ENCODE measurements at places on chromosomes 5 and 9. TPM values are rescaled to one million over a fixed set of nuclear protein-coding genes. Genes with fewer than 3 reads are reported as not detected.

DNA sequence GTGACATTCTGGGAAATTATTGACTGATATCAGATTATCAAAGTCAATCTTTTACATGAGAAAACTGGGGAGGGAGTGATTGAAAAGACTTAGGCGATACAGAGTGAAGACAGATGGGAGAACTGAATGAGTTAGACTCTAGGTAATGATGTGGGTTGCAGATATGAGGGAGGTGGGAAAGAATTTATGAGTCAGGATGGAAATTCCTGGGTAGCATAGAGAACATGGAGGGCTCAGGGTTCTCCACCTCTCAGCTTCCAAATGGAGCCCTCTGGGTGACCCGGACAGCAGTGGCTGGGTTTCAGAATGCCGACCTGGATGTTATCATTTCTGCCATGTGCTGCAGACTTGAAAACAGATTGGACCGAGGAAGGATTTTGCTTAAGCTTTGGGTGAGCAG lies 75.4 kb upstream of the SHB start:
- DNase-seq = no peak

Gene EGFL7
- 35.6 TPM for total RNA-seq

DNA sequence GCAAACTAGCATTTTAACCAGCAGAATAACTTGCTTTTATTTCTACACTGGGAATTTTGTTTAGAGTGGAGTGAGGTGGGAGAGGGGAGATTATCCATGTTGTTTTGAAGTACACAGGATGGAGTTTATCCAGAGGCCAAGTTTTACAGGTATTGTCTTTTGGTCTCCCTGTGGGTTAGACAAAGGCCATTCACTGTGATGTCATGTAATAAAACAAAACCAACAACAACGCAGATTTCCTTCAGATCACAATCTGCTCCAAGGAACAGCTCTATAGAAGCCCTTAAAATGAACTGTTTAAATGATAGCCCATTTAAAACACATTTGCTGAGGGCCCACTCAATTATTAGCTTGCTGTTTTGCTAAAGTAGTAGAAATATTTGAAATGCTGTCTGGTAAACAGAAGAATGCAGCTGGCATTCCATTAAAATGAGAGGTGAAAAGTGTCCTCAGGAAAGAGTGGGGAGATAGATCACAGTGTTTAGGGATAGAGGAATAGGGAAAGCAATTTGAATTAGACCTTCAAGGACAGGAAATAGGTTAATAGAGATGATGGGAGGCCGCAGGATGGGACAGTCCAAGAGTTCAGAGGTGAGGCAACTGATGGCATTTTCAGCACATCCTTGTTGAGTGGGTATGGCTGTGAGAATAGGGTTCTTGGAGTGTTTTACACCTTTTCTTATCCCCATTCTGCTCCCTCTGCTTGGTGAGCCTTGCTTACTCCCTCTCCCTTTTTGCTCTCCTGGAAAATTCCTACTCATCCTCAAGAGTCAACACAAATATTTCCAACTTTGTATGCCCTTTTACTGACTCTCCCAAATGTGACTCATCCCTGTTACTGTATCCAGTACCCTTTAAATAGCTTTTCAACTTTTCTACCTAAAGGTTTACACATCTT lies 140.1 kb upstream of the NR3C1 start:
- DNase-seq = no peak

Gene TAF11L2
- not detected for total RNA-seq

Gene NEUROG1
- not detected for total RNA-seq

Gene NACC2
- total RNA-seq = 18.4 TPM

GRCh38 chr5:124906339-124907097 lies 160.1 kb upstream of the ZNF608 start:
- DNase-seq = no peak

- no peak for DNase-seq
Measured at GRCh38 chr5:149679876-149680809, 50.0 kb upstream of the PPARGC1B start.

DNA sequence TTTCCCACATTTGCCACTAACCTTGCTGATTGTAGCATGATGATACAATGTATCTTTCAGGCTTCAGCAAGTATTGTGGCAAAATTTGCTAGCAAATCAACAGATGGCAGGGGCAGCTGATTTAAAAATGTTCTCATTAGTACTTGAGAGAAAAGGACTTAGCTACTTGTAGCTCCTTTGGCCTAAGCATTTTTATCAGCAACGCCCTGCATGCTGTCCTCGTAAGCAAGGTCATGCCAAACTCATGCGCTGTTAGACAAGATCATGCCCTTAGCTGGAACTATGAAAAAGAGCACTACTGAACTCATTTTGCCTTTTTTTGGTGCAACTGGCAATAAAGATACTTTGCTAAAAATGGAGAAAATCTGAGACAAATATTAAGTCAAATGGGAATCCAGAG lies 197.1 kb downstream of the ICE1 start:
- no peak for DNase-seq

DNA sequence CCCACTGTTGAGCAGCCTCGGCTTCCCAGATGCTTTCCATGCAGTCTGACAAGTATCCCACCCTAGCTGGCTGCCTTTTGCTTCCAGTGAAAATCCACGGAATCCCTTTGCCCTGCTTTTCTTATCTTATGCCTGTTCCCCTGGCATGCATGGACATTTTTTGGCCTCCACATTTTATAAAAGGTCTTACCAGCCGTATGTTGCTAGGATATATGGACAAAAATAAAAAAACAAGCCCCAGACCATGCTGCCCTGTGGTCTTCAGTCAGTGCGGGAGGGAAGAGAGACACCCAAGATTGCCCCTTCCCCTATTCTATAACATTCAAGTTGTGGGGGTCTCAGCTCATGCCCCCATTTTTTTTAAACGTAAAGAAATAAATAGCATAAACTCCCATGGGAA lies 129.6 kb downstream of the COL23A1 start:
- DNase-seq = no peak

- no peak for DNase-seq
Measured at GRCh38 chr9:85430659-85431338, 311.0 kb downstream of the AGTPBP1 start.

Gene STPG3
- 0.18 TPM for total RNA-seq

- no peak for DNase-seq
Measured at GRCh38 chr5:131281133-131281867, 17.4 kb downstream of the CDC42SE2 start.

GRCh38 chr5:16618138-16618897 lies 1.5 kb upstream of the RETREG1 start:
- no peak for DNase-seq

DNA sequence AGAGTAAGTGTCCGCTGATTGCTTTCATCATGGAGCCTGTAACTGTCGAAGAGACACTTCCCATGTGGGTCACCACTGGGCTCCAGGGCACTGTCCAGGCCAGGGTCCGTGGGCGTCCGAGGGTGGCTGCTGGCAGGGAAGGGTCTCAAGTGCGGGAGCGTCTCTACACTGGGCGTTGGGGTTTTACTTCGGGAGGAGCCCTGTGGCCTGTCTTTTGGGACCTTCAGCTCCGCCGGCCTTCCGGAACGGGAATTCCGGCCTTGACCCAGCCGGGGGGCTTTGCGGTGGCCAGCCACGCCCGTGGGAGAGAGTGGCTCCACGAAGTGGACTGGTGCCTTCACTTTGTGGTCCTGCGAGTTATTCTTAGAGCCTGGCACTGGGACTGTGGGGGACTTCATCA lies 86.2 kb downstream of the CAMSAP1 start:
- no peak for DNase-seq

Gene C9orf50
- 0.87 TPM for total RNA-seq

GRCh38 chr5:57501414-57502201 lies 19.0 kb upstream of the ACTBL2 start:
- no peak for DNase-seq

DNA sequence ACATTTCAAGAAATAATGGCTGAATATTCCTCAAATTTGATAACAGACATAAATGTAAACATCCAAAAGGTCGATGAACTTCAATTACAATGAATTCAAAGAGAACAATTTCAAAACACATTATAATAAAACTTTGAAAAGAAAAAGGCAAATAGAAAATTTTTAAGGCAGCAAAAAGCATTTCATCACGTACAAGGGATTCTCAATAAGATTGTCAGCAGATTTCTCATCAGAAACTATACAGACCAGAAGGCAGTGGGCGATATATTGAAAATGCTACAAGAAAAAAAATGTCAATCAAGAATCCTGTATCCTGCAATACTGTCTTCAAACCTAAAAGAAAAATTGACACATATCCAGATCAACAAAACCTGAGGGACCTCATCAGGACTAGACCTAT lies 62.0 kb downstream of the EDIL3 start:
- DNase-seq = no peak

GRCh38 chr5:118366429-118366828 lies 621.9 kb downstream of the DTWD2 start:
- DNase-seq = no peak

Gene CCDC183
- 25.1 TPM for total RNA-seq

Gene C9orf153
- 0.41 TPM for total RNA-seq

DNA sequence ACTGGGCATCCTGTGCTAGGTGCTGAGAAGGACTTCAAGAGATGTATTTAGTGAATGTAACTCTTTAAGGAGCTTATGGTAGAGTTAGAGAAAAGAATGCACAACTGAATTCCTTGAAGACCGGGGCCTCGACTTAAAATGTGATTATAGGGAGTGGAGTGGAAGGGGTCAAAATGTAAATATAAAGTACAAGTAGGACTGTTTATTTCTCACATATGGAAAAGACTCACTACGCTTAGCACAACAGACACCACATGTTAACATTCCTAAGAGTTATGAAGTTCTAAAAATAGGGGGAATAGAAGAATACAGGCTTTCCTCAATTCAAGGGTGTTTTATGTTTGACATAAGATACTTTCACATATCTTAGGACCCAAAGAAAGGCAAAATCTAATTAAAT lies 117.8 kb upstream of the OSMR start:
- no peak for DNase-seq

GRCh38 chr5:154714266-154714986 lies 40.8 kb upstream of the LARP1 start:
- no peak for DNase-seq

Gene SPAG8
- 0.89 TPM for total RNA-seq

GRCh38 chr5:170644501-170644900 lies 139.0 kb upstream of the GABRP start:
- DNase-seq = no peak

DNA sequence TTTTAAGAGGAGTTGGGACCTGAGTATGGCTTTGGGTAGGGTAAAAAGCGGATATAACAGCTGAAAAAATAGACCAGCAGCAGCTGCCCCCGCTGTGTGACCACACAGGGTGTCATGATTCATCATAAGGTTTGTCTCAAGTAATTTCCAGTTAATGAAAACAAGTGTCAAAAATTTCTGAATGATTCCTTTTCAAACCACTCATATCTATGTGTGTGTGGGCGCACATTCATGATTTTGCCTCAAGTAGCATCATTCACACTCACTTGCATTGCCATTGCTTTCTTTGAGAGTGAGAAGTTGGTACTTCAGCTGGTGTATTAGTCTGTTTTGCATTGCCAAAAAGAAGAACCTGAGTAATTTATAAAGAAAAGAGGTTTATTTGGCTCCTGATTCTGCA lies 12.1 kb upstream of the TNFAIP8 start:
- no peak for DNase-seq

GRCh38 chr9:87189006-87189405 lies 241.7 kb upstream of the GAS1 start:
- DNase-seq = no peak

All from mesothelial cell of epicardium (in vitro differentiated cells).